ENCODE measurements at places on chromosomes 16 and 17.

DNA sequence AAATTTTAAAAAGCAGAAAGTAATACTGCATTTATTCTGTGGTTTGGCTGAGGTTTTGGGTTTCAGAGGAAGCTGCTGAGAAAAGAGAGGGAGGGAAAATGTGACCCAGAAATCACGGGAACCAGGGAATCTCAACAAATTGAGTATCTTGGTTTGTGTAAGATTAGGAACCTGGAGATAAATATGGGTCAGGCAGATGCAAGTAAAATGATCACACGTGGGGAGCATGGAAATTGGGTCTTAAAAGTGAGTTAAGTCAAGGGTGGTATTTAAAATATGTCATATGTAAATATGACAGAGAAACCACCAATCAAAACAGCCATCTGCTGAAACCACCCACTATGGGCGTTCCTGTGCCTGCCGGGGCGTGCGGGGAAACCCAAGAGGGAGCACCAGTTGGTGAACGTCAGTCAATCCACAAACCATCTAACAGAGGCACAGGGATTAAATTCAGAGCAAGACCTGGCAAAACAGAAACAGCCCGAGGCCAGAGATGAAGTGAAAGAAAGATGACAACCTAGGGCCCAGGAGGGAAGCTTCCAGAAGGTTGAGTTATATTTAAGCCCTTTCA lies 33.4 kb downstream of the CDH13 start:
- DNase-seq = no peak

- no peak for DNase-seq
Observed at GRCh38 chr16:82587289-82587688, 39.5 kb upstream of the CDH13 start.

DNA sequence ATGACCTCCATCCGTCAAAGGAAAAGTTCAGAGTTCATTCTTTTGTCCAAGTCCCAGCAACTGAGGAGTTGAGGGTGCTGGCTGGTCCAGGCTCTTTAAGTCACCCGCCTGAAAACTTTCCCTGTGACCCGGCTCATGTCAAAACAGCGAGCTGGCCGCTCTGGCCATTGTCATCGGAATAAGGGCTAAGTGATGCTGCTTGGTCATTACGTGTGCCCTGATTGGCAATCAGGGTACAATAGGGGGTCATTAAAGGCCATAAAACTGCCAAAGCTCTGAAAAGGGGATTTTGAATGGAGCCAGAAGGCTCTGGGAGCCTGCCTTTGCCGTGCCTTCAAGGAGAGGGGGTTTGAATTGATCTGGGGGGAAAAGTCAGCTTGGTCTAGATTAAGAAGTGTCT lies 88.5 kb upstream of the IRX3 start:
- no peak for DNase-seq

- no peak for DNase-seq
Observed at GRCh38 chr16:67857547-67858233, 10.2 kb upstream of the CENPT start.

DNA sequence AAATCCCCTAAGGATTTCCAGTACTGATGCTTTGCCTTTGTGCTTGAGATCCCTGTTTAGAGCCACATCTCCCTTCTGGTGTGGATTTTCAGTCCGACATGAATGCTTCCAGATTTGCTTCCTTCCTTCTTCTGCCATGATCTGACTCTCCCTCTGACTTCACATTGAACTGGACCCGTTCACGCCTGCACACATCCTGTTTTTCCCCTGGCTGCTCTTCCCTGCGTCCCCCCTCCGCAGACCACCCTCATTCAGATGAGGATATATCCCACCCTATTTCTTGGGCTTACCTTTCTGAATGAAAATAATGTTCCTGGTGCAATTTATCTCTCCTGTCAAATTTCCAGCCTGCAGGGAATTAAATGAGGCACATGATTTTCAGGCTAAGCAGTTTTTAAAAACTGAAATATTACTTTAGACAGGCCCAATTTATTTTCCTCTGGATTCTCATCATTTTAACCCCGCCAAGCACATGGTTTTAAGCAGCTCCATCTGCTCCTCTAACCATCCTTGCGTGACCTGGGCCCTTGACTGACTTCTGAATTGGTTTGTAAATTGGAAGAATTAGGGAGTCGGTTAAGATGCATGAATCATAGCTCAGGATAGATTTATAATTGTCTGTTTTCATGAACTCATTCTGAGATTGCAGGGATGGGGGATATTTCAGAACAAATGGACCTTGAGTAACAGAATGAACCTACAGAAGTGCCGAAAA lies 59.2 kb downstream of the BMERB1 start:
- DNase-seq = no peak

All from GM12892 (cell line).